Prostate gland (tissue), 2 donors: ENCODE measurements at places on chromosomes 2 and 18. TPM values are rescaled to one million over a fixed set of nuclear protein-coding genes. Genes with fewer than 3 reads are reported as not detected.

EPAS1 gene
- 356 TPM for total RNA-seq

ZNF516 gene
- total RNA-seq = 158 TPM

GRCh38 chr18:63476668-63477067 lies at the start of gene SERPINB5:
TSS of gene SERPINB5 (plus strand) at chr18:63476958. CDS start at chr18:63484429, 7,471 bp downstream.
- DNase-seq = peak; percentile 92

DNA sequence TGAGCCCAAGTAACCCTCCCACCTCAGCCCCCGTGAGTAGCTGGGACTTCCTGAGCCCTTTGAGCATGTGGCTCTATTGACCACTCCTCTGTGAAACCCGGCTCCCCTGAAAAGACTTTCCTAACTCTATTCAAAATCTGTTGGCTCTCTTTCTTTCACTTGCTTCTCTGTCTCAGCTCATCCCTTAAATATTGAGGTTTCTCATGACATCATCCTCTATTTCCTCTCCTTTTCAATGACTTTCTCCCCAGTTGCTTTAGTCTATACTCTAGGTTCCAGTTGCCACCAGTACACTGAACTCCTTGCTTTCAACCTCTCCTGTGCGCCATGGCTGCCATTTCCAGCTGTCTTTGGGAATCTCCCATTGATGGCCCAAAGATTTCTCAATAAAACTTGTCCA lies 79.8 kb upstream of the STK17B start:
- no peak for DNase-seq

GRCh38 chr2:66236816-66237802 lies 197.8 kb upstream of the MEIS1 start:
- no peak for DNase-seq

GRCh38 chr2:218370410-218371063 lies 11.5 kb upstream of the SLC11A1 start:
- DNase-seq = no peak
